NCI-H748 treated with DMSO at 0.1 percent for 48 hours (cell line): ENCODE measurements at places on chromosomes 3 and 15.

- DNase-seq, result no peak
Observed at GRCh38 chr3:36991923-36992805, 767 bp downstream of the EPM2AIP1 start.

DNA sequence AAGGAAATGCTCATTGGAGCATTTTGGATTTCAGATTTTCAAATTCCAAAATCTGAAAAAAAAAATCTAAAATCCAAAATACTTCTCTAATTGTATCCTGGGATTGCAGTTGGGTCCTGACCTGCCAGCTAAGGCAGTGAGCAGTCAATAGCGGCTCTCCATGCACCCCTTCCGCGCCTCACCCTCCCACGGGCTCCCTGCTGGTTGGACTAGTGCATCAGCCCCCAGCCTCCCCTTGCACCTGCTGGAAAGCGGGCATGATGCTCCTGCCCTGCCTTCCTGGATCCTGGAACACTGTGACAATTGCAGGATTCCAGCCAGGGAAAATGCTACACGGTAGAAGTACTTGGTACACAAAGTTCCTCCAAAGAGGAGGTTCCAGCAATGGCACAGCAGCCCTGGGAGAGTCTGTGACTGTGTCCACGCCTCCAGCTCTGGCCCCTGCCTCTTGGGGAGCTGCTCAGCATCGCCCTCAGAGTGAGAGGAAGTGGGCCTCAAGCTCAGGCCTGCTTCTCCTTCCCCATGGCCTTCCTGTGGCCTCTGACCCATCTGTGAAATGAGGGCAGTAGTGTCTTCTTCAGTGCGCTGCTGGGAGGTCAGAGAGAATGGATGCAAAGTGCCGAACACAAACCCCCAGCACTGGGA is 39.5 kb upstream of the CHRNB4 start:
- DNase-seq, result no peak

DNA sequence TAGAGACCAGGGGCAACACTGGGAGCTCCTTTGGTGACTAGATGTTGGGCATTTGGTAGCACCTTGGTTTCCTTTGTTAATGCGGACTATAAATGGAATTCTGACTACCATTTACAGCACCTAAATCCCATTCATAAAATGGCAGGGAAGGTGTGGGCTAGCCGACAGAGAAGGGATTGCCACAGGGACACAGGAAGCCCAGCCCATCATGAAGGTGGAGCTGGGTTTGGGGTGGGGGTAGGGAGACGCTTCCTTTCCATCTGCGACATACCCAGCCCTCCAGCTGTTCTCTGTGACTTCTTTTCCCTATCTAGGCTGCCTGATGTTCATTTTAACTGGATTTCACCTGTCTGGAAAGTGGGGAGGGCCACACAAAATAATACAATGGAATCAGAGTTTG is 21.0 kb downstream of the ABHD2 start:
- DNase-seq, result no peak

DNA sequence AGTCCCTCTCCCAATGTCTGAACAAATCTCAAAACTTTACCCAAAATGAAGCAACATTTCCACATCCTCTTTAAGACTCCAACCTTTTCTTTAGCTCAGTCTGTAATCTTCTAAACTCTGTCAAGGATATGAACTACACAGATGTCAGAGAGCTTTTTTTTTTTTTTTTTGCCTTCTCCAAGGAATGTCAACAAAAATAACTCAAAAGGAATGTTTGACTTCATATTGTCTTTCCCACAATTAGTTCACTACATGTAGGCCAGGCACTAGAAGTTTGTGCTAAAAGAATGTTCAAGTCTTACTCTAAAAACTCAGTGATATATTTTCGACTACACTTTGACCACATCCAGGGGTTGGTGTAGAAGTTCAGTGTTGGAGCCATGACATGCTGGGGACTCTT is 37.1 kb downstream of the ADAMTS9 start:
- DNase-seq, result no peak

DNA sequence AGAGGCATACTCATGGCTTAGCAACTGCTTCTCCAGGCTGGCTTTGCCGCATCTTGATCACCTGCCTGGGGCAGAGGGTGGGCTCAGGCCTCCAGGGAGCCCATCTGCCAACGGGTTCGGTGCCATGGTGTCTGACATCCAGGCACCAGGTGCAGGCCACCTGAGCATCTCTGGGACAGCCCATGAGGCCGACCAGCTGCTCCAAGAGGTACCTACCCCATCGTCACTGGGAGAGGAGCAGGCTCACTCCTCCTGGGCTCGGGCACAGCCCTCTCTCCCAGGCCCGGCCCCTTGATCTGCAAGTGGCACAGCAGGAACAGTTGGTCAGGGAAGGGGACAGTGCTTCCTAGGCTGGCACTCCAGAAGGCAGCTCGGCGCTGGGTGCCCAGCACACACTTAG is 21.9 kb downstream of the TPRA1 start:
- DNase-seq, result no peak

GRCh38 chr3:101858464-101859030 is 9.2 kb downstream of the NFKBIZ start:
- no peak for DNase-seq

GRCh38 chr3:108031895-108032294 is 58.9 kb downstream of the CD47 start:
- no peak for DNase-seq

DNA sequence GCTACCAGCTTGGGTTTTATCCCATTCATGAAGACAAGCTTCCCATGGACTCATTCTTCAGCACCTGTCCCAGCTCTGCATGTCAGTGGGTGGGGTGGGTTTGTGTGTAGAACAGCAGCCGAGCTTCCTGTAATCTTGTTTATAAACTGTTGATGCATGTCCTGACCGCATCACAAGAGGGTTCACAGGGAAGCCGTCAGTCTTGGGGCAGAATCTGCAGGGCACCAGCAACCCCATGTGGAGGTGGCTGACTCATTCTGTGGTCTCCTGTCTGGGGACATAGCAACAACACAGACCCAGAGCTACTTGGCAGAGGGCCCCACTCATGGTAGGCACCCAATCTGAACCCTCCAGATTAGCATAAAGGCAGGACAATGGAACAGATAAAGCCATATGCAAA is 35.6 kb downstream of the DAPK2 start:
- DNase-seq, result no peak

DNA sequence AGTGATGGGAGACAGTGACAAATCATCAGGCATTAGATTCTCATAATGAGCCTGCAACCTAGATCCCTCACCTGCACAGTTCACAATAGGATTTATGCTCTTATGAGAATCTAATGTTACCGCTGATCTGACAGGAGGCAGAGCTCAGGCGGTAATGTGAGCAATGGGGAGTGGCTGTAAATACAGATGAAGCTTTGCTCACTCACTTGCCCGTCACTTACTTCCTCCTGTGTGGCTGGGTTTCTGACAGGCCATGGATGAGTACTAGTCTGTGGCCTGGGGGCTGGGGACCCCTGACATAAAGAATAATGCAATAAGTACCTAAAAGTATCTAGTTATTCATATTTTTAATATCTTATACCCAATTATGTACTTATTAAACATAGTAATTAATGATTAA is 15.6 kb downstream of the IQCB1 start:
- no peak for DNase-seq

- DNase-seq, result no peak
Observed at GRCh38 chr3:130850044-130850797, 43.7 kb upstream of the ATP2C1 start.

- DNase-seq, result no peak
Observed at GRCh38 chr3:98914210-98915080, 12.9 kb upstream of the DCBLD2 start.

- no peak for DNase-seq
Observed at GRCh38 chr3:185325946-185326791, 36.8 kb upstream of the MAP3K13 start.

DNA sequence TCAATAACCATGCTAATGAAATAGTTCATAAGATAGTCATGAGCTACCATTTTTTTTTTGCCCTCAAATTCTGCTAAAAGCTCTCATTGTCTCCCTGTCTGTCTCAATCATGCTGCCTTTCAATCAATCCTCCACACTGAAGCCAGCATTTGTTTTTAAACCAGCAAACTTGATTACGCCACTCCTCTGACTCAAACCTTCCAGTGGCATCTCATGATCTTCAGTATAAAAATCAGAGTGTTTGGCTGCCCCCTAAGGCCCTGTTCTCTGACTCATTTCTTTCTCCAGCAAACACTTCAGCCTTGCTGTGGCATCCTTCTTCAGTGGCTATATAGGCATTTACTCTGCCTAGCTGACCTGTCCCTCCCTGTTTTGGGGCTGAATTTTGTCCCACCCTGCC is 36.0 kb upstream of the EOMES start:
- DNase-seq, result no peak

DNA sequence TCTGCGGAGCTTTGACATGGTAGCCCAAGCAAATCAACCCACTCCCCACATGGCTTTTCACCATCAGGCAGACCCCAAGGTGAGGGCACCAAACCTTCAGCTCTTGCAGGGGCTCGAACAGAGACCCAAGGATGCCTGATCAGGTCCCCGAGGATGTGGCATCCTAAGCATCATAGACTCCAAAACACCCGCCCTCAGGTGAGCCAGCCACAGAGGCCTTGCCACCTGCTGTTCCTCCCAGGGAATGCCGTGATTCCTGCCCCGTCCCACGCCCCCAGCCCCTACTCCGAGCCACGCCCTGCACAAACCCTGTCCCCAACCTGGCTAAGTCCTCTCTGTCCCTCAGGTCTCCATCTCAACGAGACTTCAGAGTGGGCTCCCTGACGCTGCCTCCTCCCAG is 34.7 kb upstream of the SLC41A3 start:
- DNase-seq, result no peak

GRCh38 chr15:84616235-84616634 is 15.4 kb downstream of the ZSCAN2 start:
- DNase-seq, result no peak

DNA sequence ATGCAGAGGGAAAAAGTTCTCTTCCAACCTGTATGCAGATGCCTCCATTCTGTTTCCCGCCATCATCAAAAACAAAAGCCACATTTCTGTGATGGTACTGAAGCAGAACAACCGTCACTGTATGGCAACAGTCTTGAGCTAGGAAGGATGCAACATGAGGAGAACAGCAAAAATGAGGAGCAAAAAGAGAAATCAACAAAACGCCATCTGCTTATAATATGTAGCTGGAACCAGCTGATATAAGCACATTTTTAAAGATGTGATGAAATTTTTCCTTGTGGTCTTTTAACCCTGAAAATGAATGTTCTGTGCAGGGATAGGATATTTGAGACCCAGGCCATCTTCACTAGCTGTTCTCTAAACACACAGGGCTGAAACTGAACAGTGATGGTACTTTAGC is 287.0 kb downstream of the ZIC4 start:
- DNase-seq, result no peak

DNA sequence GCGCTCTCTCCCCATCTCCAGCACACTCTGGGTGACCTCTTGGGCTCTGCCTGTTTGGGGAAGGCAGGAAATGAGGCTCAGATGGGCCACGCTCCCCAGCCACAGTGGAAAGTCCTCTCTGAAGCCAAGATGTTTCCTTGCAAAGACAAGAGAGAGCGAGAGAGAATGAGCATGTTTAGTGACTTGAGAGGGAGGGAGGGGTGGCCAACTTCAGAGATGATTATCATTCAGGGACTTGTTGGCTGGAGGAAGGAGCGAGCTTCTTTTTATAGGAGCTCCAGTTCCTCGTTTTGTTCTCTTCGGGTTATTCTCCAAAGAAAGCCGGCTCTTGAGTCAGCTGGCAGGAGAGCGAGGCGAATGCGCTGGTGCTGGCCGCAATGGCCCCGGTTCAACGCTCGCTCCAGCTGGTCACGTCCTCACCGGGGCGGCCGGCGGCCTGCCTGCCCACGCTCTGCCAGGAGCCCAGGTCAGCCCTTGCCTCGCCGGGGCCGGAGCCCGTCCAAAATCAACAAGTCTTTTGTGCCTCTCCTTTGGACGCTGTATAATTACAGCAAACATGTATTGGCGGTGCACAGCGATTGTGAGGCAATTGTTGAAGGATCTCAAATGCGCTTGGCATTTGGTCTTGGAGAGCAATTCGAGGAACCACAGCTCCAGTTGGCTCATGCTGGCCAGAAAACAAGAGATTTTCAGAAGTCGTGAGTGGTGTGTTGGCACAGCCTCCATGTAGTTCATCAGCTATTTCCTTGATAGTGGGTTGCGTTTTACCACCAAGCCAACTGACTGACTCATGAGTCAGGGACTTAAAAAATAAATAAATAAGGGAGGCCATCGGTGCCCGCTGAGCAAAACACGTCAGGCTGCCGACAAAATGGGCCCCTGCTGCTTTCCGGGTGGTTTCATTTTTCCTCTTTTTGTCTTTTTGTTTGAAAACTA is 288.6 kb downstream of the UACA start:
- peak; percentile 58 for DNase-seq

GRCh38 chr3:10238345-10239183 is 9.7 kb upstream of the TATDN2 start:
- DNase-seq, result no peak

DNA sequence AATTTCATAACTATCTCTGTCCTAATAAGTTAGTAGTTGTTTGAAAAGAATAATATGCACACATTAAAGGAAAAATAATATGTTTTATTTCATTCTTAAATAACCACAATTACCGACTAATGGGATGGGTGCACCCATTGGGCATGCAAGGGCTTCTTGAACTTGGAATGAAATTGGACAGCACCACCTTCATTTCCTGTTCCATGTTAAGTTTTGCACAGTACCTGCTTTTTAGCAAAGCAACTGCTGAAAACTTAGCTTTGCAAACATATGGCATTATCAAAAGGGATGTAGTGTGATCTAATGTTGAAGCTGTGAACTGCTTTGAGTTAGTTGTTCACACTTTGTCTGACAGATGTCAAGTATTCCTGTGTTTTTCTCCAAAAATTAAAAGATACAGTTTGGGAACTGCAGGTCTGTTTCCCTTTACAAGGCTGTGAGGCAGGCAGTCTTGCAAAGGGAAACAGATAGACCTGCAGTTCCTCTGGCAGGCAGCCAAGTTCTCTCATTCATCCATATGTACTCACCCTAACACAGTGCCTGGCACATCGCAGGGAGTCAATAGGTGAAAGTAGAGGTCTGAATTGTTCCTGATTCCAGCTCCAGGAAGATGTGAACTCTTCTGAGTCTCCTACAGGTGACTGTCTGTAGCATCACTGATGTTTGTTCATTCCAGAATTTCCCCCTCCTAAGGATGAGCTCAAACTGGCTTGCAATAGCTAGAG is 64.3 kb upstream of the GOLGA8B start:
- DNase-seq, result no peak

GRCh38 chr3:70857916-70858315 is 545.5 kb upstream of the MDFIC2 start:
- no peak for DNase-seq

- no peak for DNase-seq
Observed at GRCh38 chr3:123576122-123576521, 8.7 kb downstream of the HACD2 start.

GRCh38 chr3:94615275-94616065 is 552.6 kb downstream of the NSUN3 start:
- DNase-seq, result no peak
